ENCODE measurements at places on chromosomes 12 and 14.

DNA sequence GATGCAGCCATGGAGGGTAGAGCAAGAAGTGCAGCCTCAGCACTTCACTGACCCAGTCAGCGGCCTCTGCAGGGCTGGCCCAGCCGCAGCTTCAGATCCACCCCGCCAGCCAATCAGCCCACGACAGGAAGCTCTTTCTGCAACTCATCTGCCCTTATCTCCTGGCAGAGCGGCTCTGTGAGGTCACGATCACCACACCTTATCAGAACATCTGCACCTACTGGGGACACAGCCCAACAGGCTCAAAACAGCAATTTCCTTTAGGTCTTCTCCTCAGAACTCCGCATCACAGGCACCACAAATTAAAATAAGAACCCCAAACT lies 287.3 kb downstream of the BCL11B start:
- DNase-seq: no peak

- DNase-seq: no peak
These were observed 33.3 kb downstream of the EP400 start for GRCh38 chr12:131983026-131983425.

- DNase-seq: no peak
These were observed 1.9 kb downstream of the LRP1-AS start for GRCh38 chr12:57145460-57146059.

- no peak for DNase-seq
These were observed 41.3 kb downstream of the CD9 start for GRCh38 chr12:6241495-6241894.

- DNase-seq: no peak
These were observed 687 bp upstream of the RPS29 start for GRCh38 chr14:49586673-49587460.

DNA sequence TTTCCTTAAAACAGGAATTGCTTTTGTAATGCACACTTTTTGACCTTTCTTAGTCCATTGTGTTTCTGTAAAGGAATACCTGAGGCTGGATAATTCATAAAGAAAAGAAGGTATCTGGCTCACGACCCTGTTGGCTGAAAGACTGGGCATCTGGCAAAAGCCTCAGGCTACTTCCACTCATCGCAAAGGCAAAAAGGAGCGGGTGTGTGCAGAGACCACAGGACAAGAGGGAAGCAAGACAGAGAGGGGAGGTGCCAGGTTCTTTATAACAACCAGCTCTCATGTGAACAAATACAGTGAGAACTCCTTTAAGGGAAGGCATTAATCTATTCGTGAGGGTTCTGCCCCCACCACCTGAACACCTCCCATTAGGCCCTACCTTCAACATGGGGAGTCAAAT lies 182.1 kb downstream of the C12orf50 start:
- no peak for DNase-seq

DNA sequence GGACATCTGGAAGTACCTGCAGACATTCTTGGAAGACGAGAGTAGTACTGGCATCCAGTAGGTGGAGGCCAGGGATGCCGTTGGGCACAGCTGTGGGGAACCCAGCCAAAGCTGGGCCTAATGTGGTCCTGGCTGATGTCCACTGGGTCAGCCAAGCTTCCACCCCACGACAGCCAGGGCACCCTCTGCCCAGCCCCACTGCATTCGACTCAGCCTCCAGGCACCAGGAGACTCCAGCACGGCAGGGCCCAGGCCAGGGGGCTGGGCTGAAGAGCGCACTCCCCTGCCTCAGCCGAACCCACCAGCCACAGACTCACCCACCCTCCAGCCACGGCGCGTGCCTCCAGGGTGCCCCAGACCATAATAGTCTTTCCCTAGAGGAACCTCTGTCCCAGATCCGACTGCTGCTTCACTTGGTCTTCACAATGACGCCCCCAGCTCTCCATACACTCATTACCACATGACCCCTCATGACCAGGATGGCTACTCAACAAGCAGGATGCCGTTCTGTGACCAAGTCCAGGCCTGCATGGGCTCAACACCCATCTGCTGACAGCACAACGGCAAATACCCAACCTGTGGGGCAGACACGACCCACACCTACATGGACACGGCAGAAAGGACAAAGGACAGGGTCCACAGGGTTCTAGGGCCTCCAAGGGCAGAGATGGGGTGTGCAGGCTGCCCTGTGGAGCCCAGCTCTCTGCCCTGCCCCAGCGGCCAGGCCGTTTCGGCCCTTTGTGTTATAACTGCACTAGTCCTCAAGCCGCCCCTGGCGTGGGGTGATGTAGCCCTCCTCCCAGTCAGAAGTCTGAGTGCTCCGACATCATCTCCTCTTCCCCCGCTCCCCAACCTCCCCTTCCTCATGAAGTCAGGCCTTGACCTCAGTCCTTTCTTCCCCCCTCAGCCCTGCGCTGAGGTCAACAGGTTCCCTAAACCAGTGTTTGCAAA lies 22.8 kb downstream of the ITPK1 start:
- DNase-seq: no peak

GRCh38 chr12:64739778-64740177 lies 19.4 kb downstream of the GNS start:
- no peak for DNase-seq

DNA sequence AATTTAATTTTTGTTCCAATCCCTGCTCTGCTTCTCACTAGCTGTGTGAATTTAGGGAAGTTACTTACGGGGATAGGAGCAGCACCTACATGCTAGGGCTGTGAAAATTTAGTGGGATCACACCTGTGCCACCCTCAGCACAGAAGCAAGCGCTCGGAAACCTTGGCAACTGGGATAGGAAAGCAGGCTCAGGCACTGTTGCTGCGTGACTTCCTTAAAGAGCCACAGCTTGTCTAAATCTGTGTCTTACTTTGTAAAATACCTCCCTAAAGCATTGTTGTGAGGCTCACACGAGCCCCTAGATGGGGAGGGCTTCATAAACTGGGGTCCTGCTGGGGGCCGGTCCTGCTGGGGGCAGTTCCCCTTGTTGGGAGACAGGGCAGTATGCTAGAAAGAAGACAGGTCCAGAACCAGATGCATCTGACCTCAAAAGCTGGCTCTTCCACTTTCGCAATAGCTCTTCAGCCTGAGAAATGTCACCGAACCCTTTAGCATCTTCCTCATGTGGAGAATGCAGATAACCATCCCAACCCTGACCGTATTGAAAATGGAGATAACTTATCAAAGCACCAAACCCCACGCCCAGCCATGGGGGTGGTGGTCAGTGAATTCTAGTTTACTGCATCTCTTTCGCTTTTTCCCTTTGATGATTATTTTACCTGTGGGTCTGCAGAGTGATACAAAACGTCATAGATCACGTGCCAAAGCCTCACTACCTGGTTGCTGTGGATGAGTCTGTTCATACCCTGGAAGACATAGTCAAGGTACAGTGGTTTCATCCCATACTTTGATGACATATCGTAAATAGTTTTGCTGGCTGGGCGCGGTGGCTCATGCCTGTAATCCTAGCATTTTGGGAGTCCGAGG lies 54.1 kb downstream of the AK7 start:
- DNase-seq: no peak

All from retinal pigment epithelial cell (primary cell).